Occipital lobe (tissue), 3 donors: ENCODE measurements at places on chromosomes 16 and 17.
A peak's percentile ranks its signal among the peaks of the same experiment; 100 is the strongest.

- DNase-seq: no peak
These were observed 18.9 kb downstream of the COG1 start for GRCh38 chr17:73211745-73212144.

DNA sequence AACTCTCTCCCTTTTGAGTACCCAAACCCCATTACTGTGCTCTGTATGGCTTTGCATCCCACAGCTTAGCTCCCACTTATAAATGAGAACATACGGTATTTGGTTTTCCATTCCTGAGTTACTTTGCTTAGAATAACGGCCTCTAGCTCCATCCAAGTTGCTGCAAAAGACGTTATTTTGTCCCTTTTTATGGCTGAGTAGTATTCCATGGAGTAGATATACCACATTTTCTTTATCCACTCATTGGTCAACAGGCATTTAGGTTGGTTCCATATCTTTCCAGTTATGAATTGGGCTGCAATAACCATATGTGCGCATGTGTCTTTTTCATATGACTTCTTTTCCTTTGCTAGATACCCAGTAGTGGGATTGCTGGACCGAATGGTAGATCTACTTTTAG, 19.9 kb upstream of the SYT17 start:
- no peak for DNase-seq

DNA sequence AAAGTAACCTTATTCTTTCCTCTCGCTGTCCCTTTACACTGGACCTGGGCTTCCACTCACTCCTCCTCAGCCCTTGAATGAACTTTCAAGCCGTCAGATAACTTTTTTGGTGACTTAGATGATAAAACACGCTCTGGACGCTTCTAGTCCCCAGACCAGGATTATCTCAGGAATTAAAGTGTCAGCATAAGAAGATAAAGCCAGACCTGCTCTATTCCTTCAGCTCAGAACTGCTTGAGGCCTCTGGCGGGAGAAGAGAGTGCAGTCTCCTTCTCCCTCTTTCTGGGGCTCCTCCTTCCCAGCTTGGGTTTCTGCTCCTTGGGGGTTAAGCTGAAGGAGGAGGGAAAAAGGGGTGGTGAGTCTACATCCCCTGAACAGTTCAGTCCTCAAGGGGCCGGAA, 6.6 kb downstream of the LPO start:
- DNase-seq: no peak

GRCh38 chr16:74573622-74574021, 33.3 kb downstream of the GLG1 start:
- no peak for DNase-seq

GRCh38 chr17:66602659-66603384, 232.1 kb upstream of the CACNG5 start:
- peak; percentile 20 for DNase-seq
